Activated T-helper 2 cell treated with anti-CD3 and anti-CD28 coated beads, Interferon-gamma antibody, Interleukin-2, Interleukin-4, amounts not matched to agents 10 μg/mL and 5 μg/mL and 100 μg/mL, durations not matched to agents 14 hours and 24 hours and 36 hours (primary cell): ENCODE measurements at places on chromosomes 7 and 10.
A peak's percentile ranks its signal among the peaks of the same experiment; 100 is the strongest.

GRCh38 chr10:30589441-30589840, 40.1 kb downstream of the LYZL2 start:
- no peaks in the 10 kb centered on the region for H3K36me3 ChIP-seq
- H3K27ac ChIP-seq = no peak overlapping the region
- peaks cover 2% of the 10 kb centered on the region for H3K4me1 ChIP-seq
- H3K4me3 ChIP-seq = no peak overlapping the region
- H3K27me3 ChIP-seq = peaks cover 29% of the 10 kb centered on the region
- DNase-seq = no peak

DNA sequence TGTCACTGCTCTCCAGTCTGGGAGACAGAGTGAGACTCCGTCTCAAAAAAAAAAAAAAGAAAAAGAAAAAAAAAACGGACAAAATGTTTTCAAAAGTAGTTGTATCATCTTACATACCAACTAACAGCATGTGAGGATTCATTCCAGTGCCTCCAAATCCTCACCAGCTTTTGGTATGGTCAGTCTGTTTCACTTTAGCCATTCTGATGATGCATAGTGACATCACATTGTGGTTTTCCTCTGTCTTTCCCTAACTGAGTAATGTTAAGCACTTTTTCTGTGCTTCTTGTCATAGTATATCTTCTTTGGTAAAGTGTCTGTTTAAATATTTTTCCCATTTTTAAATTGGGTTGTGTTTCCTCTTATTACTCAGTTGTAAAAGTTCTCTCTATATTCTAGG, 251.4 kb upstream of the CTBP2 start:
- no peaks in the 10 kb centered on the region for H3K4me1 ChIP-seq
- H3K27ac ChIP-seq = no peak overlapping the region
- H3K4me3 ChIP-seq = no peak overlapping the region
- no peak for DNase-seq
- H3K36me3 ChIP-seq = no peaks in the 10 kb centered on the region

DNA sequence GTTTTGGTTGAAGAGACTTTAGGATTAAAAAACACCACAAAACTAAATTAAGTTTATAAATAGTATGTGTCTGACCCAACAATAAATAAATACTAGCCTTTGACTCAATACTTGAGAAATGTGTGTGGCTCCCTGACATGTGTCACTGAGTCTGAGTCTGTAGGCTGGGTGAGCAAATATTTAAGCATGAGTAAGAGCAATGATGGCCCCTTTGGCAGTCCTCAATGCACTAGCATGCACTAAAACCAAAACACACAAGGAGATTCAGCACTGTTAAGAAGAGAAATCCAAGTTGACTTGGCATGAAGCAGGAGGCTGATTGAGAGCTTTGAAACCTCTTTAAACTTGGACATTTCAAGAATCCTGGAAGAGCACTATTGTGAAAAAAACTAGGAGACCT, 37.1 kb downstream of the CCDC71L start:
- H3K36me3 ChIP-seq = no peaks in the 10 kb centered on the region
- peaks cover 16% of the 10 kb centered on the region for H3K4me1 ChIP-seq
- H3K27ac ChIP-seq = no peak overlapping the region
- H3K4me3 ChIP-seq = no peak overlapping the region
- DNase-seq = no peak

DNA sequence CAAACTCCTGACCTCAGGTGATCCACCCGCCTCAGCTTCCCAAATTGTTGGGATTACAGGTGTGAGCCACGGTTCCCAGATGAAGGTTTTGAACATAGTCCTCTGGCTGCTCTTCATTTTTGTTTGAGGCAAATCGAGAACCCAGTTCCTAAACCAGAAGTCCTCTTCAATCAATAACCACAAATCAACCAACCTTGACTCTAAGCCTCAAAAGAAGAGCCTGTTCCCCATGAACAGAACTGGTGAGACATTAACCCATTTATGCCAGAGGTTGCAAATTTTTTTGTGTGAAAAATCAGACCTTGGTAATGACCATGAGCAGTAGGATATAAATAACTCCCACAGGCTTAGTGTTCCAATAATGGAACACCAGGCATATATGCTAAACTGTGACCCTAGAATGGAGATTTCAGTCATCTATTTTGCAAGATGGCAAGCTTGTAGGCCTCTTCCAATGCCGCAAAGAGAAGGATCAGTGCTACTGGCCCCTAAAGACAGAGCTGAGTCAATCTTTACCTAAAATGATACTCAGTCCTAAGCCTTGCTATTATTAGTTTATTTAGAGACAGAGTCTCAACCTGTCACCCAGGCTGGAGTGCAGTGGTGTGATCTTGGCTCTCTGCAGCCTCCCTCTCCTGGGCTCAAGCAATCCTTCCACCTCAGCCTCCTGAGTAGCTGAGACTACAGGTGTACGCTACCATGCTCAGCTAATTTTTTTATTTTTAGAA, 15.9 kb downstream of the KPNA7 start:
- peaks cover 3% of the 10 kb centered on the region for H3K27me3 ChIP-seq
- no peak for DNase-seq
- no peak overlapping the region for H3K4me3 ChIP-seq
- H3K27ac ChIP-seq = no peak overlapping the region
- no peaks in the 10 kb centered on the region for H3K4me1 ChIP-seq

GRCh38 chr7:21429786-21430574, 2.1 kb downstream of the SP4 start:
- peak overlapping the region; percentile 23 for H3K27ac ChIP-seq
- peaks cover 58% of the 10 kb centered on the region for H3K4me1 ChIP-seq
- no peak for DNase-seq
- no peaks in the 10 kb centered on the region for H3K27me3 ChIP-seq
- peaks cover 53% of the 10 kb centered on the region for H3K36me3 ChIP-seq
- H3K4me3 ChIP-seq = peak overlapping the region; percentile 100
